ENCODE measurements at places on chromosomes 6 and 20.

GRCh38 chr6:38143191-38144150, 323.9 kb downstream of the ZFAND3 start:
- DNase-seq, result no peak

GRCh38 chr6:143399775-143400174, 50.7 kb downstream of the ADAT2 start:
- no peak for DNase-seq

DNA sequence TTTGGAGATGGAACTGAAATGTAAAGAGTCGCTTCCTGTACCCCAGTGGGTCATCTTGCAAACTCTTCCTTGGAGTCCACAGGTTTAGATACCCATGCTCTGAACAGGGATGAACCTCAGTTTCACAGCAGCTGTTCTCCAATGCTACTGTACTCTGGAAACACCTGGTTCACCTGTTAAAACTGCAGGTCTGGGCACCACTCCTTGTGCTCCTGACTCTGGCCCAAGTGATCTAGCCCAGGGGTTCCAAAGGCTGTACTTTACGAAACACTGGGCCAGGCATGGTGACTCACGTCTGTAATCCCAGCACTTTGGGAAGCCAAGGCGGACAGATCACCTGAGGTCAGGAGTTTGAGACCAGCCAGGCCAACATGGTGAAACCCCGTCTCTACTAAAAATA, 102.1 kb downstream of the ATP9A start:
- no peak for DNase-seq

DNA sequence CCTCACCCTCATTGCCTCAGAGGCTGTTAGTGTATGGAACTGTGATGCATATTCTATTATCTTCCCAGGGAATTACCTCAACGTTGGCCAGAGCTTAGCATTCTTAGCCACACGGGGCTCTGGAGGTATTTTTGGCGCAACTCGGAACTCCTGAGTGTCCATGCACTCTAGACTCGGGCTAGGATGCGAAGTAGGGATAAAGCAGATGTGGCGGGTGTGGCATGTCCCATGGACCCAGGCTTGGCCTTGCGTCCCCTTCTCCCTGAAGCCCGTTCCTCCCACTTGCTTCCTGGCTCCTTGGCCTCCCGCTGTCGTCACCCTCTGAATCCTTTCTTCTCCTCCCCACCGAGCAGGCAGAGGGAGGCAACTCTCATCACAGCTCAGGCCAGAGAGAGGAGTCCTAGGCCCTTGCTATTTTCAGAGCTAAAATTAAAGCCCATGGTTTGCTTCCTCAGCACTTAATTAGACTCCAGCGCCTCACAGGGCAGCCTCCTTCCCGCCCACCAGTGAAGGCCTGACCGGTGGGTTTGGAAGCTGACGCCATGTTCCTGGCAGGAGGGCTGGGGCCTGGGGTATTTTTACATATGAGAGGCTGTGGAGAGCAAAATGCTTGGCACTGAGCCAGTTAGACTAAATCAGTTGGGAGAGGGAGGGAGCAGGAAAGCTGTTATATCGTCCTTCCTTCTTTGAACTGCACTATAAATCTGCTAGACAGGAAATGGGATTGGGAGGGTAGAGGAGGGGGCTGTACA, 138.7 kb downstream of the FOXO3 start:
- no peak for DNase-seq

DNA sequence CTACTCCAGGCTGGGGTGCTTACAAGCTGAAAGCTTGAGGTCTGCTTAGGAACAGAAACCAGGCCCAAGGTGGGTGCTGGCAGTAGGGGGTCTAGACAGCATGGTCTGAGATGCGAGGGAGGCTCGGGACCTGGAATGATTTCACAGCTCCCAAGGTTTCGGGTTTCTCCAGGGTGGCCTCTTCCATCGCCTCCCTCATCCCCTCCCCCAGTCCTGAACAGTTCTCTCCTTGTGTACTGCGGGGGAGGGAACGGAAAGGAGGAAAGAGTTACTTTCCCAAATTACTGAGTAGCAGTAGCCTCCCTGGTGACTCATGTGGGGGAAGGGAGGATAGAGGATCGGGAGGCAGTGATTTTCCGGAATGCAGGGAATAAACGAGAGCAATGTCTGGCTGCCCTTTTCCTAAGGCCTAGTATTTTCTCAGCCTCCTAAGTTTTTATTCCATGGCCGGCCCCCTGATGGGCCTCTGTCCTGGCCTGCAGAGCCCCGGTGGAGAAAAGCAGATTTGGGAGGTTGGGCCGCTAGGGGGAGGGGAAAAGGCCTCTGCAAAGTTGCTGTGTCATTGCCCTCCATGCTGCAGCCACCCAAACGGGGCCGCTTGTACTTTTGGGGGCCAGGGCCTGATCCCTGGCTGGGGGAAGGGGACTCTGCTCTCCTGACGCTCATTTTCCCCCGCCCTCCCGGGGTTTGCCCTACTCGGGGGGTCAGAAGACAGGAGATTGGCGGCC, 1.5 kb downstream of the BRD2 start:
- peak; percentile 86 for DNase-seq

DNA sequence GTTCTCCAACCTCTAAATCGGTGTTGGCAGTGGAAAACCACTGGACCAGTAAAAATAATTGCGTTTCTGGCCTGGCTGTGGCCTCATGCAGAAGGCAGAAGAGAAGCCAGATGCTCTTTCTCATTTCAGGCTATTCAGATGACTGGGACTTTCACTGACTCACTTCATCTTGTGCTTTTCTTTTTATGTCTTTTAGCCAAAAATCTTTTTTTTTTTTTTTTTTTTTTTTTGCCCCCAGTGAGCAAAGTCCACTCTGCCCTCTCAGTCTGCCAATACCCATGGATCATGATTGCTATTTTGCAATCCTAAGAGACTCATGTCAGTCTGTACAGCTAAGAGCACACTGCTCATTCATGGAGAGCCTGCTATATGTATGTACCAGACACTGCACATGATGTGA, 962.5 kb downstream of the KIF16B start:
- peak; percentile 6 for DNase-seq

GRCh38 chr20:1943275-1944002, 48.2 kb downstream of the SIRPA start:
- DNase-seq, result no peak

DNA sequence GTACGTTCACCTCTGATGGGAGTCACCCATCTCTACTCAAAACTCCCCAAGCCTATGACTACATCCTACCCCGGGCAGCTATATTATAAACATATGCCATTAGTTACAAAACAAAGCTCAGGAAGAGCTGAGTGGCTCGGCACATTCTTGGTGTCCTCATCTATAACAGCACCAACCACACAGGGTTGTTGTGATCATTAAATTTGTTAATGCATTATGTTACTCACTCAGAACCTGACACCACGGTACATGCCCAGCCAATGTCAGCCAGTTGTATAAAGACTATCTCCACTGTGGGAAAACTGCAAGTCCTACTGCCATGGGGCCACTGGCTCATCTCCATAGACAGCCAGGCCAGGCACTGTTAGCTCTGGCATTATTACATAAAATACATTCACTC, 7.7 kb downstream of the CDK5RAP1 start:
- DNase-seq, result no peak

DNA sequence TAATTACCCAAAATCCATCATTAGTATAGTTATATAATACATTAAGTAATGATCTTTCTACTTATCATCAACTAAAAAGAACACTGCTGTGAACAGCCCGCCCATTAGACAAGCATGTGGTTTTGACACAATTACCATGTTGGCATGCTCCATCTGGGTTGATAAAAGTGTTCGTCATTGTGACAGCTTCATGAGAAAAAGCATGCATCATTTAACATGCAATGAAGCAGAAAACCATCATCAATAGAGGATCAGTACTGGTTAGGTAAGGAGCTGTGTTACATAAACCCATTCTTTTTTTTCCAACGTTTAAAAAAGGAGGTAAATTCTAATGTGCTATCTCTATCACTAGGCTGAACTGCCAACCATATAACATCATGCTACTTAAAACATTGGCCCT, 101.9 kb downstream of the EPB41L2 start:
- DNase-seq, result peak; percentile 21

DNA sequence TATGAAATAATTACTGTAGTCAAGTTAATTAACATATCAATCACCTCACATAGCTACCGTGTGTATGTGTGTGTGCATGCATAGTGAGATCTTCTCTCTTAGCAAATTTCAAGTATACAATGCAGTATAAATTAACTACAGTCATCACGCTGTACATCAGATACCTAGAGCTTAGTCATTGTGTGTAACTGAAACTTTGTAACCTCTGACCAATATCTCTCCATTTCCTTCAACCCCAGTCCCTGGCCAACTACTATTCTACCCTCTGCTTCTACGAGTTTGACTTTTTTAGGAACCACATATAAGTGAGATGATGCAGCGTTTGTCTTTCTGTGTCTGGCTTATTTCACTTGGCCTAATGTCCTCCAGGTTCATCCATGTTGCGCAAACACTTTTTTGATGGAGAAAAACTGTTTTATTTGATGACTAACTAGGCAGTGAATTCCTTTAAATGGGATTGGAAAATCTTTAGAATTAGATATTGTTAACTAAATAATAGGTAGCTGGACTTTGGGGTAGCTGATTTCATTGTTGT, 459.5 kb downstream of the DHX35 start:
- no peak for DNase-seq

DNA sequence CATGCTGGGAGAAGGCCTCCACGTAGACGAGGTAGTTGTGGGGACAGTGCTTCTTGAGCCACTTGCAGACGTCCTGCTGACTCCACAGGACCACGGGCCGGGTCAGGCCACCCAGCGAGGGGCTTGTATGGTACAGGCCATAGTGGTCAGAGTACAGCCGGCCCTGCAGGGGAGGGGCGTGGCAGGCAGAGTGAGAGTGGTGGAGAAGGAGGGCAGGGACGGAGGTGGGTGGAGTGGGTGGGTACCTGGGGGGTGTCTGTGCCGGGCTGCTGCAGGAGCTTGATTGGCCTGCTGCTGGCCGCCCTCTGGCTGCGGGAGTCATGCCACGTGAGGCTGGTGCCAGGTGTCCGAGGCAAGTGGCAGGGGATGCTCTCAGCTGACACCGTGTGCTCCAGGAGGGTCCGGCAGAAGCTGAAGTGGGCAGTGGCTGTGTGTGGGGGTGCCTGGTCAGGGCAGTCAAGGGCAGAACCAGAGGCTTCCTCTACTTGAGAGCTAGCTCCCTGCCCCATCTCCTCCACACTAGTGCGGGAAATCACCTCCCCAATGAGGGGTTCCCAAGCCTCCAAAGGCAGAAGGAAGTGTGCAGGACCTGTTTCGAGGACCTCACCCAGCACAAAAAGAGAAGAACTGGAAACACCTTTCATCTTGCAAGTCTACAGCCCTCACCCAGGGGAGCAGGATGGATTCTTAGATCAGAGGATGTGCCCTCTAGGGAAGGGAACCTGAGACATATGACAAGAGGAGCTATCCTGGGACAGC, 2.3 kb downstream of the SAMD10 start:
- no peak for DNase-seq
